ENCODE measurements at places on chromosomes 6 and 20.

DNA sequence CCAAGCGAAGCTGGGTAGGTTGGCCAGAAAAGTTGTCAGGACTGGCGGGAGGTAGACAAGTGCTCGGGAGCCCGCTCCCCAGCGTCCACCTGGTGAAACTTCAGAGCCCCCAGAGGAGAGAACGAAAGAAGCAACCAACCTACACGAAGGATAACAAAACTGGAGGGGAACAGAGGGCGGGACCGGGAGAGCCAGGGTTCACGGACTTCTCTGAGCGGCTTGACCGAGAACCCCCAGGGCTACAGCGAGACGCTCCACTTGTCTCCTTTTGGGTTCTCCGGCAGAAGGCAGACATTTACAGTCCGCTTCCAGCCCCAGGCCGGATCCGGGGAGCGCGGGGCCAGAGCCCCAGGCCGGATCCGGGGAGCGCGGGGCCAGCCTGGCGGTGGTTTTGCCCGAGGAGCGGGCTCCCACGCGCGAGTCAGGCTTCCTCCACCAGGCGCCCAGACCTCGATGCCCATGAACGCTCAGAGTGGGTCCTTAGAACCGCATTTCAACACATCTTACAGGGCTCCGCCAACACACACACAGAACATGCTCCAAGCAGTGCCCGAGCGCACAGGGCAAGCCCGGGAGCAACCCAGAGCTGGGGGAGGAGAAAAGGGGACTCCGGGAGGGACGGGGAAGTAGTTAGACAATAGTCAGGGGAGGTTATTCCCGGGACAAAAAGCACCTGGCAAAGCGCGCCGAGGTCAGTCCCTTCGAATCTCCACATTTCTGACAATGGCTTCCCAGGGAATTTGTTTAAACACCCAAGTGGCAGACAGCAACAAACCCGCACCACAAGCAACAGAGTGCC is 1.1 kb downstream of the PTPRK start:
- DNase-seq: no peak

- no peak for DNase-seq
Measured at GRCh38 chr20:52207020-52207810, 15.6 kb upstream of the ZFP64 start.

GRCh38 chr6:54264581-54265272 is 43.5 kb upstream of the TINAG start:
- DNase-seq: no peak

- DNase-seq: no peak
Measured at GRCh38 chr6:88004707-88005106, 42.9 kb upstream of the SPACA1 start.

DNA sequence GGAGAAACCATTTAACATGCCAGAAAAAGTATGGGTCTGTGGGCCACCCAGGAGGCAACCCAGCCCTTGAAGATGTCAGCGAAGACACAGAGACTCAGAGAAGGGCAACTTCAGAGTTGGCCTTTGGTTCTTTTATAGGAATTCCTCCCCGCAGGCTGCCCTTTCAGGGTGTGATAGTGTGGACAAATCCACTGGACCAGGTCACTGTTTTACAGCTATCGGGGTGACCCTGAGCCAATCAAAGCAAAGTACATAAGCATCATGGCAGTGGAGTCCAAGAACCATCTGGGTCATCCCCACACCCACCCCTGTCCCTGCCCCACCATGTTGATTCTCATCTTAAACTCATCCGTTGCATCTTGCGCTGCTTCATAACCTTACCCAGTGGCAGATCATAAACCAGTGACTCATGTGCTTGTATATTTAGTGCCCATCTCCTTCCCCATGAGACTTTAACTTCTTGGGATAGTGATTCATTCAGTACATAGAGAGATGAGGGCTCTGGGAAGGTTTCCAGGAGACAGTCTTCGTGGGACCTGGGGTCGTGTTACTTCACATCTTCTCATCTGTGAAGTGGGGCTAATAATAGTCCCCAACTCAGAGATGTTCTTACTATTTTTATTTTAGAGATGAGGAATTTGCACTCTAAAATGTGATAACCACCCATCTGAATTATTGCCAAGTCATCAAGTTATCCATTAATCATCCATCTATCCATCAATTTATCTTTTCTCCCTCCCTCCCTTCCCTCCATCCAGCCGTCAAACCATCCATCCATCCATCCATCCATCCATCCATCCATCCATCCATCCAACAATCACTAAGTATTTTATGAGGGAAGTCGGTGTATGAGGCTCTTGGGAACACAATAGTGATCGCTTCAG is 51.0 kb downstream of the EDN3 start:
- no peak for DNase-seq

DNA sequence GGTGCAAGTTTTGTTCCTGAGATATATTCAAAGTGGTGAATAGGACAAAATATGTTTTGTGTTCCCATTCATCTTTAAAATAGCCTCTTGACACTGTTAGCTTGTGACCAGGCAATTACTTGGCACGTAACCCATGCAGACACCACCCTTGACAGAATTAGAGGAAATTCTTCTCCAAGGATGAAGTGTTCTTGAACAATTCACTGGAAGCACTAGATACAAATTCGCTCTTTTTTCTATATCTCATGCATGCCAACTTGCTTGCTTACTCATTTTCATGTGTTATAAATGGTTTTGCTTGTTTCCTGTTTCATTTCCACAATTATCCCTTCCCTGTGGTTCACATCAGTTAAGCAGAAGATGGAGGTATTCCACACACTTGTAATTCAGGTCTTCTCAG is 105.2 kb upstream of the MAN1A1 start:
- DNase-seq: no peak

DNA sequence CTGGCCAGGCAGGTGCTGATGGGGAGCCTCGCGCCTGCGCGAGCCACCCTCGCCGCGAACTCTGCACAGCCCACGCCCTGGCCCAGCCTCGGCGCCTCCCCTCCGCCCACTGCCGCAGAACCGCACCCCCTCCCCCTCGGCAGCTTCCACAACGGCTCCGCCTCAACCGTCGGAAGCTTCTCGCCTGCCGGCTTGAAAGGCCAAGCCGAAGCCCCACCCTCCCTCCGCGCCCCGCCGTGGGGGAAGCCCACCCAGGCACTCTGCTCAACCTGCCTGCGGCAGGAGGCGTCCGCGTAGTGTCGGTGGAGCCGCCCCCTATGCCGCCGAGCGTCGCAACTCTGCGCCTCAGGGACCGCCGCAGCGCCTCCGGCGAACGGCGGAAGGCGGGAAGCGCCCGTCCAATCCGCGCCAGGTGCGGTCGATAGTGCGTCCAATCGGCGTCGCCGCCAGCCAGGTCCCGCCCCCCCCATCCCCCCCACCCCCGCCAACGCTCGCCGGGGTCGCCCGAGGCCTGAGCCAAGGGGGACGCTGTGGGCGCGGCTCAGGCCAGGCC is at the start of gene SYCP2:
TSS of gene SYCP2 (minus strand) at position 342 of the 553 bp plus-strand sequence. CDS start 11,224 bp downstream, outside the sequence.
- peak; percentile 13 for DNase-seq

- no peak for DNase-seq
Measured at GRCh38 chr6:63663956-63664281, 28.3 kb downstream of the PHF3 start.

GRCh38 chr6:12265791-12266190 is 24.4 kb upstream of the EDN1 start:
- peak; percentile 75 for DNase-seq

DNA sequence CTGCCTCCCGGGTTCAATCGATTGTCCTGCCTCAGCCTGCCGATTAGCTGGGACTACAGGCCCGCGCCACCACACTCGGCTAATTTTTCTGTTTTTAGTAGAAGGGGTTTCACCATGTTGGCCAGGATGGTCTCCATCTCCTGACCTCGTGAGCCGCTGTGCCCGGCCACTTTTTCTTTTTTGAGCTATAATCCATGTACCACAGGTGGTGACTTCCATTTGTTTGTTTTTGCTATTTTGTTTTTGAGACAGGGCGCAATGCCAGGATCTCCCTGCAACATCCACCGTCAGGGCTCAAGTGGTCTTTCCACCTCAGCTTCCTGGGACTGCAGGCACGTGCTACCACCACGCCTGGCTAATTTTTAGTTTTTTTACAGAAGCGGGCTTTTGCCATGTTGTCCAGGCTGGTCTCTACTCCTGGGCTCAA is 8.5 kb downstream of the HSPA1B start:
- no peak for DNase-seq

- DNase-seq: no peak
Measured at GRCh38 chr6:37807656-37808055, 11.9 kb upstream of the ZFAND3 start.

DNA sequence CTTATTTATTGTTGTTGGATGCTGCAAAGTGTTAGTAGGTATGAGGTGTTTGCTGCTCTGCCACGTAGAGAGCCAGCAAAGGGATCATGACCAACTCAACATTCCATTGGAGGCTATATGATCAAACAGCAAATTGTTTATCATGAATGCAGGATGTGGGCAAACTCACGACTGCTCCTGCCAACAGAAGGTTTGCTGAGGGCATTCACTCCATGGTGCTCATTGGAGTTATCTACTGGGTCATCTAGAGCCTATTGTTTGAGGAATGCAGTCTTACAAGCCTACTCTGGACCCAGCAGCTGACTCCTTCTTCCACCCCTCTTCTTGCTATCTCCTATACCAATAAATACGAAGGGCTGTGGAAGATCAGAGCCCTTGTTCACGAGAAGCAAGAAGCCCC is 12.1 kb downstream of the MICB start:
- DNase-seq: no peak

DNA sequence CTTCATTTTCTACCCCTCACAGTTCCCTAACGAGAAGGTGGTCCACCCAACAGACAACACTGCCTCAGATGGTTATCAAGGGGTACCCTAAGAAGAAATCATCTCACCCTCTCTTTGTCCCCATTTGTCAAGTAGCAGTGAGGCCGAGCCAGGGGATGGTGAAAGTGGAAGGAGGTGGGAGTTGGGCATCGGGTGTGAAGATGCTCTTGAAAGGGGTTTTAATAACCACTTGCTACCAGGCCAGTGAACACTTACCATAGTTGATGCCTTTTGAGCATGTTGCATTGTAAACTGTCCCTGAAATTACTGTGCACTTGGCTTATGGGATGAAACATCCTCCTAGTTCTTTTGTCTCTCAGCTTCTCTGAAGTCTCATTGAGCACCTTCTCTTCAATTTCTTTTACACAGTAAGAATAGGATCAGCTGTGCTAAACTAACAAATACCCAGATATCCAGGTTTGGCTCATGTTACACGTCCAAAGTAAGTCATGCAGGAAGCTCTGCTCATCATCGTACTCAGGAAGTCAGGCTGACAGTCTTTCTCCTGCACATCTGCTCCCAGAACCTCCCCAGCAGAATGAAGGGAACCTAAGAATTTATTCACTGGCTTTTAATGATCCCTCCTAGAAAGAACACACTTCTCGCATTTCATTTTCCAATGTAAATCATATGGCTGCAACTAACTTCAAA is 13.3 kb downstream of the HLA-DPB1 start:
- no peak for DNase-seq

- peak; percentile 98 for DNase-seq
Measured at GRCh38 chr20:57698116-57698866, 11.5 kb downstream of the PMEPA1 start.

DNA sequence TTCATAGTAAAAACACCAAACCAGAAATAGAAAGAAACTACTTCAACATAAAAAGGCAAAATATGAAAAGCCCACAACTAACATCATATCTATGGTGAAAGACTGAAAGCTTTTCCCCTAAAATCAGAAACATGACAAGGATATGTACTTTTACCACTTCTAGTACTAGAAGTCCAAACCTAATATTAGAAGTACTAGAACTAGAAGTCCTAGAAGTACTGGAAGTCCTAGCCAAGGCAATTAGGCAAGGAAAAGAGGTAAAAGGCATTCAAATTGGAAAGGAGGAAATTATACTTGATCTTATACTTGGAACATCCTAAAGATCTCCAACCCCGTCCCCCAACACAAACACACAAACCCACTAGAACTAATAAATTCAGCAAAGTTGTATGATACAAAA is 74.9 kb downstream of the TASP1 start:
- no peak for DNase-seq

GRCh38 chr6:151027936-151028838 is 162.7 kb downstream of the MTHFD1L start:
- no peak for DNase-seq

Measured in brain microvascular endothelial cell (primary cell).